Mucosa of gallbladder (tissue), 1 donor: ENCODE measurements at places on chromosomes 6 and 20.

GRCh38 chr6:138038142-138038870 lies 68.9 kb downstream of the PERP start:
- DNase-seq: no peak

DNA sequence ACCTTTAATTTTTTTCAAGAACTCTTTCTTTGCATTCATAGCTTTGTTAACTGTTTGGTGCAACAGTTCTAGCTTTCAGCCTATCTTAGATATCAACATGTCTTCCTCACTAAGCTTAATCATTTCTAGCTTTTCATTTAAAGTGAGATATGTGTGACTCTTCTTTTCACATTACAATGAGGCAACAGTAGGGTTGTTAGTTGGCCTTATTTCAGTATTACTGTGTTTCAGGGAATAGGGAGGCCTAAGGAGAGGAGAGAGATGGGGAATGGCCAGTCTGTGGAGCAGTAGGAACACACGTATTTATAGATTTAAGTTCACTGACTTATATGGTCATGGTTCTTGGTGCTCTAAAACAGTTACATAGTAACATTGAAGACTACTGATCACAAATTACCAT lies 35.8 kb downstream of the CST9L start:
- no peak for DNase-seq

DNA sequence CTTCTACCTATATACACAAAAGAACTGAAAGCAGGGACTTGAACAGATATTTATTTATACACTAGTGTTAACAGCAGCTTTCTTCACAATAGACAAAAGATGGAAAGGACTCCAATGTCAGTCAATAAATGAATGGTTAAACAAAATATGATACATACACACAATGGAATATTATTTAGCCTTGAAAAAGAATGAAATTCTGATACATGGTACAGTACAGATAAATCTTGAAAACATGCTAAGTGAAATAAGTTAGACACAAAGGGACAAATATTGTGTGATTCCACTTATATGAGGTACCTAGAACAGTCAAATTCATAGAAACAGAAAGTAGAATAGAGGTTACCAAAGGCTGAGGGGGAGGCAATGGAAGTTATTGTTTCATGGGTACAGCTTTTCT lies 79.8 kb upstream of the ADTRP start:
- no peak for DNase-seq

- no peak for DNase-seq
Observed at GRCh38 chr6:40816601-40817000, 222.4 kb downstream of the UNC5CL start.

DNA sequence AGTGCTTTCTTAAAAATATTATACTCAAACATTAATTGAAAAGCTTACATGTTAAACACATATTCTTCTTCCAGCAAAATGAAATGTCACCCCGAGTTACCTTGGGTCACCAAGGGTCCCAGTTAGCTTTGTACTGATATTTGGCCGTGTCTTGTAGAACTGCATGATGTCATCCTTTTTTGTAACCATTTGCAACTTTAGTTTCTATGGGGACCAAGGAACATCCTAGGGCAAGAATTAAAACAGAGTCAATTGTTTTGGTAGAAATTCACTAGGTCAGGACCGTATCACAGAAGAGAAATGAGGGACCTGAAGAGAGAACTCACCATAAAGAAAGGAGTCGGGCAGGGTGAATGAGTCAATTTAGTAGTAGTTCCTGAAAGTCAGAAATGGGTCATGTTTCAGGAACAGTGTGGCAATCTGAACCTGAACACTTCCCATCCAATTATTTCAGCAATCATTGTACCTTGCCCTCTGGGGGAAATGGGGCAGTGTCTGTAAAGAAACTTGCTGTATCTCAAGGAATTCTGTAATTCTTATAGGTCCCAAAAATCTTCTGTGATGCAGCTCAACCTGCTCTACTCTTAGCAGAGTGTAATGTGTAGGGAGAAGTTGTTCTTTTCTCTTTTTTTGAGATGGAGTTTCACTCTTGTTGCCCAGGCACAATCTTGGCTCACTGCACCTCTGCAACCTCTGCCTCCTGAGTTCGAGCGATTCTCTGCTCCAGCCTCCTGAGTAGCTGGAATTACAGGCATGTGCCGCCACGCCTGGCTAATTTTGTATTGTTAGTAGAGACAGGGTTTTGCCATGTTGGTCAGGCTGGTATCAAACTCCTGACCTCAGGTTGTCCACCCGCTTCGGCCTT lies 5.3 kb upstream of the AKAP7 start:
- DNase-seq: no peak

- DNase-seq: peak; percentile 79
Observed at GRCh38 chr20:10185741-10186558, 32.7 kb upstream of the SNAP25 start.

DNA sequence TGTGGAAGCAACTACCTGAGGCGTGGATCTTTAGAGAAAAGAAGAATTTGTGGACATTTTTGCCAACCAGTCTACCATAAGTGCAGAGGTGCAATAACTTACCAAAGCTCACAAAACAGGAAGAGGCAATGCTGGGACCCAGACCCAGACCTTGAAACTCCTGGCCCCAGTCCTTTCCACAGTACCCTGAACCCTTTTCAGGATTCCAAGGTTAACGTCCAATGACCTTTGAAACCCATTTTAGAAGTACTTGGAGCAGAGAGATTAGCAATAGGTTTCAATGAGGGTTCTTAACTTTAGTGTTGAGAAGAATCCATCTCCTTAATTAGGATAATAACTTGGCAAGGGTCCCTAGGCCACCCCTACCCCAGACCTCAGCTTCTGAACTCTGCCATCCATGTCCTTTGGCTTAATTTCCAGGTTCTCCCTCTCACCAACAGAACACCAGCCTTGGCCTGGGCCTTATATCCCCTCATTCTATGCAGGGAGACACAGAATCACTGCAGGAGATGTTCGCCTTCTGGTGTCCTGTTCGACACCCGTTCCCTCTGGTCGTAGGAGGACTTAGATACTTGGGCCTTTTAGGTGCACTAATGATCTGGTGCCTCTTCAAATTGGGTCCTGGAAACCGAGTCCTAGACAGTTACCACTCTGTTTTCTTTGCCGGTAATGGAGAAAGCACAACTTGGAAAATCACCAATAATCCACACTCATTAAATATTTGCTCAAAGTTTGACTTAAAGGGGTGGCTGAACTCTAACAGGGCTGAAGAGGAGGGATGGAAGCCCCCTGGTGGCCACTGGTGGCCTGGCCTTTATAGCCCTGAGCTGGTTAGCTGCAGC lies 40.6 kb downstream of the ISM1 start:
- peak; percentile 44 for DNase-seq

- no peak for DNase-seq
Observed at GRCh38 chr6:89214197-89214596, 3.0 kb downstream of the GABRR1 start.

DNA sequence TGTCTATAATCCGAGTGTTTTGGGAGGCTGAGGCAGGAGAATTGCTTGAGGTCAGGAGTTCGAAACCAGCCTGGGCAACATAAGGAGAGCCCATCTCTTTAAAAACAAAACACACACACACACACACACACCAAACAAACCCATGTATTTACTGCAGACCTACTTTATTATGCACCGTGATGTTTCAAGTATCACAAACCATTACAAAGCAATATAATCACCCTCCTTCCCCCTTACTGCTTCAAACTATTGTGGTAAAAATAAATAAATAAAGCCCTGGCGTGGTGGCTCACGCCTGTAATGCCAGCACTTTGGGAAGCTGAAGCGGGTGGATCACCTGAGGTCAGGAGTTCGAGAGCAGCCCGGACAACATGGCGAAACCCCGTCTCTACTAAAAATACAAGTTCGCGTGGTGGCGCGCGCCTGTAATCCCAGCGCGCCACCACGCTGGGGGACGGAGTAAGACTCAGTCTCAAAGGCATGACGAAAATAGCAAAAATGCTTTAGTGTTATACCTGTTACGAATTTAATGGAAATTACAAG lies 1.5 kb downstream of the TBCC start:
- DNase-seq: no peak

DNA sequence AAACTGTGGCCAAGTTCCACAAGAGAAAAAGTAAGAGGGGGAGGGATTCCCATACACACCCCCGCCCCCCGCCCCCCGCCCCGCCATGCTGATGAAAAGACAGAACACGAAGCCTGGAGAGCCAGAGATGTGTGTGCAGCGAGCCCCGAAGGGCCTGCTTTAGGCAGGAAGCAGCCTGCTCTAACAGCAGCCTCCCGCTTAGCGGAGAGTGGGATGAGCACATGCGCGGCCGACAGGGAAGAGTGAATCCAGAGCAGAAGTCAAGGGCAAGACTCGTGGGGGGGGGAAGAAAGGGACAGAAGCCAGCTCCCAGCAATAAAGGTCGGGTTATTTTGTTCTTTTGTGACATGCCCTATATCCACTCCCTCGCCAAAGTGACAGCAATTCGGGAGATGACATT lies 67.2 kb upstream of the PTGIS start:
- DNase-seq: peak; percentile 34

DNA sequence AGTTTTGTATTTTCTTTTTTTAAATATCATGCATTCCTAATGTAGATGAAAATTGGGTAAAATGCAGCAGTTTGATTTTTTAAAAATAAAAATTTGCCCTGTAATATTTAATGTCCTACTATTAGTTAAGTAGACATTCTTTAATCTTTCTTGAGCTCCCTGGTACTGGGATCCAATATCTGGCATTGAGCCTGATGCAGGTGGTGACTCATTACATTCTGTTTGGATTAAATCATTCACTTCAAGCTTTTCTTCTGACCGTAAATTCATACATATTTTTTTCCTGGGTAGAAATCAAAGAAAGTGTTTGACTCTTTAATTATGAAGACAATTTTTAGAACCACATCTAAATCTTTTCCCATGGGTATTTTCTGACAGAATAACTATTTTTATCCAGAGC lies 768.8 kb upstream of the SLC35B3 start:
- peak; percentile 78 for DNase-seq

DNA sequence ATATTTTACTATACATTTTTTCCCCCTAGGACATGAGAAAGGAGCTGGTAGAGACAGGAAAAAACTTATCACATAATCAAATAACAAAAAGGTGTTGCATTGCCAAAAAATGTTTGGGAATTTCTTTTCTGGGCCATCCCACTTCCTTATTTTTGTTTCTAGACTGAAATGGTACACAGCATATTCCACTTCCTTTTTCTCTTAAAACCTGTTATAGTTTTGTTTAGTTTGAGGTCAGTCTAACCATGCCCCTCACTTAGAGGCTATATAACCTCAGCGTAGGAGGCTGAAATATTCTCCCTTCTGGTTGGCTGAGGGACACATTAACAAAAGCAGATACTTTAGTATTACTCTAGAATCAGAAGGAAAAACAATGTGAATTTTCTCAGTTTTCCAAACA lies 323.9 kb downstream of the GJA1 start:
- no peak for DNase-seq

GRCh38 chr20:39645131-39645530 lies 683.0 kb downstream of the DHX35 start:
- DNase-seq: no peak

DNA sequence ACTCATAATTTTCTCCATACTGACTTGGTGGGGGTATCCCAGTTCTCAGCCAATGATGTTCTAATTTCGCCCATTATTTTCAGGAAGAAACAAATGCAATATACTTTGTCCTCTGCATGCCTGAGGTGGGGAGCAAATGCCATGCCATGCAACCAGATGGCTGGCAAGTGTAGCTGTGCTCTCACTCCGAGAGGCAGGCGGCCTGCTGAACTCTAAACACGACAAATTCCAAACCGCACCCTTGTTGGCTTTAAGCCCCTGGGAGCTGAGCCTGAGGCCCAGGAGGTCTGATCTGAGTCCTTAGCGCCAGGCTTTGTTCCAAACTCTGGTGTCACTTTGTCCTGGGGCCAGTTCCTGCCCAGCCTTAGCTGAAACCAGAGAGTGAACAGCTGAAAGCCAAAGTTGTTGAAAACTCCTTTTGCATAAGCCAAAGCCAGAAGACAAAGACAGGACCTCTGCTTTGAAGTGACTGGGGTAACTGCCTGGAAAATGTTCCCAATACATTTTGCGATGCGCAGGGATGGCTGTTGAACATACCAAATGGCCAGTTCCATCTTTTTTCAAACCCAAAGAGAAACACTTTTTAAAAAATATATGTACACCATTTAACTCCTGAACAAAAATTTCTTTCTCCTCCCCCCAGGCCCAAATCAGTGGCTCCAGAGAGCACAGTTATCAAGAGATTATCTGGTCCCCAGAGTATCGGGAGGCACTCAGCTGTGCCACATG lies 46.2 kb downstream of the TTI1 start:
- peak; percentile 91 for DNase-seq

GRCh38 chr6:68756454-68757375 lies 121.6 kb downstream of the ADGRB3 start:
- DNase-seq: no peak

- no peak for DNase-seq
Observed at GRCh38 chr20:2463616-2464365, 6.8 kb downstream of the SNRPB start.

- DNase-seq: no peak
Observed at GRCh38 chr6:45586216-45587171, 208.8 kb upstream of the SUPT3H start.

- DNase-seq: no peak
Observed at GRCh38 chr6:150142670-150143515, at the start of gene PPP1R14C. Gene PPP1R14C (plus strand): TSS chr6:150143044. CDS start chr6:150143193, 149 bp downstream.

DNA sequence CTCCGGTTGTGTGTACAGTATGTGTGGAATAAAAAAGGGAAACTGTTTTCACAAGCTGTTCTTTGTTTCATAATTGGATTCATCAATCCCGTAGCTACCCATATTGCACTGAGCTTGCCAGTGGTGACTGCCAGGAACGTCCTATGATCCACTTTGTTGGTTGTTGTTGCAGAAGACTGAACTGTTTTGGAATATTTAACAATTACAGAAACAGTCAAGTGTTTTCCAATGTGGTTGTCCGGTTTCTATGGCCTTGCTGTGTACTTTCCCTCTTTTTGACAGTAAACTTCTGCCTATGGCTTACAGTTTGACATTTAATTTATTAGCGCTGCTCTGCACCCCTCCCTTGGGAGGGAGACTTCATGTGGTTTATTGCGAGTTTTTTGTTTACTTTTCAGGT lies 141.2 kb downstream of the DTNBP1 start:
- DNase-seq: no peak

DNA sequence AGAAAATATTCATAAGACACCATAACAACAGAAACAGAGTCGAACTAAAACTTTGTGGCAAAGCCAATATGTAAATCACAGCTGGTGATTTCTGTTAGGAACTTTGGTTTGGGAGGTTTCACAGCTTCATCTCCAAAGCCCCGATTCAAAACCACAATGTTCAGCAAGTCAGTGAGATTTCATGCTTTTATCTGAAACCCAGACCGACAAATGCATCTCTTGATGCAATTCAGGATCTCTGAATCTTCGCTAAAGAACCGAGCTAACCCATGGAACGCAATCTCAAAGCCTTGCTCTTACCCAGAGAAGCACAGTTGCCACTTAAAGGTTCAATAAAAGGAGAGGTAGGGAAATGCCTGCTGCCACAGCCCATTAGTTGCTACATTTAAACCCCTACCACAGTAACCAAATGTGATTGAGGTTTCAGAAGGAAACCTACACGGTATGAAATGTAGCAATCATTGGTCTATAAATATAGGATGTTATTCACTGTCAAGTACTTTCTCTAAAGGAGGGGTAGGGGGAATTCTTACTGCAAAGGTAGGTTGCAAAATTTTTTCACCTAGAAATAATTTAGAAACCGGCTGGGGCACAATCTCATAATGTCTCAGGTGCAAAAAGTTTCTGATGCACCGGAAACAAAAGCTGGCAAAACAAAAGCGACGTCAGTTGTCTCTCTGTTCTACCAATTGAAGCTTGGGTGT lies 381.0 kb upstream of the ARID1B start:
- no peak for DNase-seq
